ENCODE measurements at places on chromosomes 5 and 9. TPM values are rescaled to one million over a fixed set of nuclear protein-coding genes. Genes with fewer than 3 reads are reported as not detected.

The ECM2 gene
- not detected for total RNA-seq

The ATG12 gene
- total RNA-seq = 15.5 TPM

The TMEM141 gene
- total RNA-seq = 50.7 TPM

The PRDM9 gene
- total RNA-seq = not detected

The ACOT12 gene
- not detected for total RNA-seq

The SLC25A2 gene
- 0.16 TPM for total RNA-seq

The ACTBL2 gene
- under 0.01 TPM for total RNA-seq

The ITGA1 gene
- total RNA-seq = 15.4 TPM
